ENCODE measurements at places on chromosomes 1 and 21.

GRCh38 chr1:69103213-69103612, 464.5 kb upstream of the LRRC7 start:
- DNase-seq, result no peak

DNA sequence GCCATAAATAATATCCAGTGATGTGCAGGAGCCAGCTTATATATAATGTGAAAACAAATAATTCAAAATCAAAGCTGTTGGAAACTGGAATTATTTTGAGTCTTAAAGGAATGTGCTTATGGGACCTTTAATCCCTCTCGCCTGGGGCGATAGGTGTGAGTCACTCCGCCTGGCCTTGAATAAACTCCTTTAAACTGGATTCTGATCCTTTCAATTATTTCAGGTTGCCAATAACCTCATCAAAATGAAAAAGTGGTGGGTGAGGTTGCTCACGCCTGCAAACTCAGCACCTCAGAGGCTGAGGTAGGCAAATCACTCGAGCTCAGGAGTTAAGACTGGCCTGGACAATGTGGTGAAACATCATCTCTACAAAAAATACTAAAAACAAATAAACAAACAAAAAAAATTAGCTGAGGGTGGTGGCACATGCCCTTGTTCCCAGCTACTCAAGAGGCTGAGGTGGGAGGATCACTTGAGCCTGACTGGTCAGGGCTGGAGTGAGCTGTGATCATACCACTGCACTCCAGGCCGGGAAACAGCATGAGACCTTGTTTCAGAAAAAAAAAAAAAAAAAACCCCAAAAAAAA, 11.4 kb upstream of the SLC2A5 start:
- DNase-seq, result no peak

DNA sequence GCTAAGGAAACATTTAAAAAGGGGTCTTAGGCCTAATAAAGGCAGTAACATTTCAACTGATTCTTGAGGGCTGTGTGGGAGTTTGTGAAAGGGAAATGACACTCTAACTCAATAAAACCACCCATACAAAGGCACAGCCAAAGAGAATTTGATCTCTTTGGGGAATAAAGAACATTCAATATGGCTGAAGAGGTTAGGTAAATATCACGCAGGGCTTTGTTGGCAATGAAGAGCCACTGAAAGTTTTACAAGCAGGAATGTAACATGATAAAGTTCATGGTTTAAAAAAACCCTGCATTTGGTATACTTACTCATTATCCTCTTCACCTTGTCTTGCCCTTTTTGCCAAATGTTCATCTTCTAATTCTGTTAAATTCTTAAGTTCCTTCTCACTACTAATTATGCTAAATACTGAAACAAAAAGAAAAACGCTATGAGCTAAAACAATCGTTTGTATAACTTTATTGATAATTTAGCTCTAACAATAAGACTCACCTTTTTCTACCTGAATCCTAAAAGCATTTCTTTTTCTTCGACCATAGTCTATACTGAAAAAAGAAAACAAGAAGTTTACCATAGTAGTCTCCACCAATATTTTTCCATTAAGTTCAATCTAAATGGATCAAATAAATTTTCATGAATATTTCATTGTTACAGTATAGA, 12.5 kb downstream of the NVL start:
- DNase-seq, result no peak

- DNase-seq, result peak; percentile 67
Observed at GRCh38 chr1:211476200-211476849, 15.6 kb downstream of the RD3 start.

DNA sequence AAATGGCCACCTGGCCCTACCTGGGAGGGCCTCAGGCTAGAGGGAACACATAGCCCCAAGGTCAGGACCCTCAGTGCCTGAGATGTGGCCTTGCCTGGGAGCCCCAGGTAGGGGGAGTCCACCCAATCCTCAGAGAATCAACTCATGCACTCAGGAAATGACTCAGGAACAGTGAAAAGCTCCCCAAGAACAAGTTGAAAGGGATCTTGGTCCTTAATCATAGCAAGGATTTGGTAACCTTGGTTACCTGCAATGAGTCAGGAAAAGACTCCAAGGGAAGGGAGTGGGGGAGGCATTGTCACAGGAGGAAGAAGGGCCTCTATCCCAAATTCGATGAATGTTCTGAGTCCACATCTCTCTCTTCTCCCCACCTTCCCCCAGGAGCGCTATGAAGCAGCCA, 17.0 kb downstream of the MAP7D1 start:
- no peak for DNase-seq

DNA sequence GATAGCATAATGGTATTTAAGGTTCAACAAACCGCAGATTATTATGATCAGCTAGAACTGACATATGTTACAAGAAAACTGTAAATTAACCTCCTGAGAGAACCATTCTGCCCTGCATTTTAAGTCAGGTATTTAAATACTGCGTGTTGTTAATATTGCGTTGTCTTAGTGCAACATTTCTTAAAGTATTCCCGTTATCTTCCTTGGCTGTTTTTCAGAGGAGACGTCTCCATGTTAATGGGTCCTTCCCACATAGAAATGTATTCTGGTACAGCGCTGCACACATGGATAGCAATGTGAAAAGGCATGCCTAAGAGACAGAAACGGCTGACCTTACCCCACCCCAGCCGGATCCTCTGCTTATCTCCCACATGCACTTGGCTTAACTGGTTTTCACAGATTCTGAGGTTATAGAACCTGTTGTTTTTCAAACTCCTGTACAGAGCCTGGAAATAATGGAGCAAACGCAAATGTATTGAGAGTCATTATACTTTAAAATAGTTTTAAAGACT, 22.8 kb upstream of the DEGS1 start:
- no peak for DNase-seq

DNA sequence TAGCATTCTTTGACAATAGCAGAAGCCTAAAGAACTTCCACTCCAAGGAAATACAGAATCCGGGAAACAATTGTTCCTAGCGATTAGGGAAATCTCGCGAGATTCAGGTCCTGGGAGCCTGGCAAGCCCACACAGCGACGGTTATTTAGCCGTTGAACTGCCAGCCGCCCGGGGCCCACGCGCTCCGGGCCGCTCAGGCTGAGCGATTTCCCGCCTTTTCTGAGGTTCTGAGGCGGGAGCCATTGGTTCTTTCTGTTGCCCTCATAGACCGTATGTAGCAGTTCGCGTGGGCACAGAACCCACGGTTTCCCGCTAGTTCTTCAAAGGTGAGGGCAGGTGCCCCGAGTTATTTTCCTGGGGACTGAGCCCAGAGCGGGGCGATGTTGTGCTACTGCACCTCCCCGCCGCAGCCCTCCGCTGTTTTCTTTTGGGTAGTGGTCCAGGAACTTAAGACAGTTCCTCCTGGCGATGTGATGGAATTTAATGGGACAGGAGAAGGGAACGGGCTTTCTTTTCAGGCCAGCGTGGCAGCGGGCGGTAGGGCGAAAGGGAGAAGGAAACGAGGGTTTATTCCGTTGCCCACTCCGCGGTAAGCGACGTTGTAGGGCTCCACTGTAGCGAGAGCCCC, at the start of gene SYCP1:
Gene SYCP1 (plus strand): TSS at position 171 of the 628 bp plus-strand sequence. CDS start 602 bp downstream, outside the sequence.
- no peak for DNase-seq

DNA sequence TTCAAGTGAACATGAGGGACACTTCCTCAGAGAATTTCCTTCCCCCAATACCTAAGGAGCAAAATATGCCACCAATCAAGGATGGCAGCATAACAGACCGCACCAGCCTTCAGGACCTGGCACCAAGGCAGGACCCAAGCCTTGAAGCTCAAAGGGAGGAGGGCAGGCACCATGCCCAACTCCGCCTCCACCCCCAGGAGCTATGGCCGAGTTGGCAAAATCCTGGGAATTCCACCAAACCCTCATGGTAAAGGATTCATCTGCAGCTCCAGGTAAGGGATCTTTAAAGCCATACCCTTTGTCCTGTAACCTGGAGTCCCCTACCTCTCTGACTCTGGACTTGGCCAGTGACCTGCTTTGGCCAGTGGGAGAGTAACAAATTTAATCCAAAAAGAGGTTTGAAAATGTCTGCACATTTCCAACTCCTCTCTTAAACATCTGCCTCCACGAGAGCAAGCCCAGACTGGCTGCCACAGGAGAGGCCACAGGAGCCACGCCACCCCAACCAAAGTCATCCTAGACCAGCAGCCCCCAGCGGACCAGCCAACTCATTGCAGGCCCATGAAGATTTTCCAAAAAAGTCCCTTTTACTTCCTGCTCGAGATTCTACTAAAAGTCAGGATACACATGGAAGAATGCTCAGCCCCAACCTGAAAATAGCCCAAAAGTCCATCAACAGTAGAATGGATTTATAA, 41.9 kb downstream of the NPHP4 start:
- DNase-seq, result no peak

Data from naive B cell (primary cell).